ENCODE measurements at places on chromosomes 5 and 9.

DNA sequence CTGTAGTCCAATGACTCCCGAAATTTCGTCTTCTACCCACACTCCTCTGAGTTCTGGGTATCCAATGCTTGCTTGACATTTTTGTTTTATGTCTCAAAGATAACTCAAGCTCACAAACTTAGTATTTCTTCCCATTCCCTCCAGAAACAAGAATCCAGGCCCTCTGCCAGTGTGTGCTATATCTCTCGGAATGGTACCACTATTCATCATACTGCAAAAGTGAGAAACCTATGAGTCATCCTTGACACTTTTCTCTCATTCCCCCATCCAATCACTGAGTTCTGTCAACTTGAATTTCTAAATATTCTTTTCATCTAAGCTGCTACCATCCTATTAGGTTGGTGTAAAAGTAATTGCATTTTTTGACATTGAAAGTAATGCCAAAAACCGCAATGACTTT lies 9.8 kb downstream of the SLC12A2 start:
- no peak for DNase-seq

- no peak for DNase-seq
Measured at GRCh38 chr9:130860458-130861316, 25.6 kb downstream of the ABL1 start.

DNA sequence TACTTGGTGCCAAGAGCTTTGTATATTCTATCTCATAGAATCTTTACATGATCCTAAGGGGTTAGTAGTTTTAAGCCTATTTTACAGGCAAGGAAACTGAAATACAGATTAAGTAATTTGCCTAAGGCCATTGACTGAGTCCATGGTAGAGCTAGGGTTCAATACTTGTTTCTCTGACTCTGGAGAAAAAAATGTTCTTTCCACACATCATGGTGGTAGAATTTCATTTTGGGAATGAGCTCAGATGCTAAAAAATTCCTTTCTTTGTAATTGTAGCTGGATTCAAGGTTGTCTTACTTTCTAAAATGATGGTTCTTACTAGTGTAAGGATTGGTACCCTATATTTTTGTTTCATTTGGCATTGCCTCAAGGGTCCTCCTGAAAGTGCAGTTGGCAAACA lies 86.0 kb downstream of the ANKRD55 start:
- DNase-seq: no peak

GRCh38 chr5:54115735-54116403 lies 194.5 kb downstream of the ARL15 start:
- DNase-seq: no peak

- peak; percentile 76 for DNase-seq
Measured at GRCh38 chr5:66306105-66306843, 162.2 kb downstream of the SREK1 start.

DNA sequence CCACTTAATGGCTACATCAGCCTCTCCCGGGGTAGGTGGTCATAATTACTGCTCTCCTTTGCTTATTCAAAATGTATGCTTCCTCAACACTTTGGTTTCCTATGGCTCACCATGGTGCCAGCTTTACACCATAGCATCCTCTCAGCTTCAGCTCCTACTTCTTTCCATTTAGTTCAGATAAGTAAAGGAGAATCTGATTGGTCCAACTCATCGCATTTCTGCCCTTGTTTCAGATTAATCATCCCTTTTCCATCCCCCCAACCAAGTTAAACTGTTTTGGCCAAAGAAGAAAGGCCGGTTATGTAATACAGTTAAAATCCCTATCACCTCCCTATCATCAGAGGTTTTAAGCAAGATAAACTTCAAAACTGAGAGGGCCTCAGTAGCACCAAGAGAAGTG lies 130.5 kb downstream of the CETN3 start:
- no peak for DNase-seq

DNA sequence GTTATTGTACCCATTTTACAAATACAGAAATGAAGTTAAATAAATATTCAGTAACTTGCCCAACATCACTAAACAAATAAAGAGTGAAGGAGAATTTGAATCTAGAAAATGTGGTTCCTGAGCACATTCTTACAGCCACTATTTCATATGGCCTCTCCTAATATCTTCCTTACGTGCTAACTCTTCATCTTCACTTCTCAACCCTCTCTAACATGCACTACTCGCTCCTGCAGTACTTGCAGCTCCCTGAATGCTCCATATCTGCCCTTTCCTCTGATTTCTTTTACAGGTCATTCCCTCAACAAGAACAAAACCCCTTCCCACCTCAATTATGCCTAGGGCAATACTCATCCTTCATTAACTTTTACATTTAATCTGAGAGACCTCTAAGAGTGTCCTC lies 711.5 kb downstream of the CETN3 start:
- no peak for DNase-seq

DNA sequence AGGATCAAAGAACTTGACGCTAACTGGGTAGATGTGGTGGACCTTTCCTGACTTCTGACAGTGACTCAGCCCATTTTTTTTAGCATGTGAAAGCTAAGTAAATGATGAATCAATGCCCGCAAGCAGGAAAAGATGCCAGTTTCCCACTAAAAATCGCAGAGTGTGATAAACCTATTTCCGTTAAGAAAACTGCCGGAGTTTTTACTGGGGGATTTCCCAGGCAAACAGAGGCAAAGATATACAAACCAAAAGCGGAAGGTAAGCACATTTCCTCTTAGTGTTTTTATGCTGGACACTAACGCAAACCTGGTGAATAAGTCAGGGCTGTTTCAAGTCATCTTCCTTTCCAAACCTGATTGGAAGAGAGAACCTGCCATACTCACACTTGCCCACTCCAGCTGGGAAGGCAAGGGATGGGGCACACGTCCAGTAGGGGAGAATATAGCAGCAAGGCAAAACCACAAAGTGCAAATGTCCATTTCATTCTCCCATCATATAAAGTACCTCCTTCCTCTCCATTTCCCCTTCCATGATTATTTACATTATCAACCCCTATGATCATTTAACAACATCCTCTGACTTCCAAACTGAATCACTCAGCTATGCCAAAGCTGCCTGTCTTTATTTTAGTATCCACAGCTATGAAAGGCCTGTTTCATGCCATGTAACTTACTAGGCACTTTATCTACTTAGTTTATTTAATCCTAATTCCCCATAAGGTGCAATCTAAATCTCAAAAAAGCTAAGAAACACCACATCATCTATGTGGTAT lies 349.7 kb upstream of the RFX3 start:
- peak; percentile 35 for DNase-seq

GRCh38 chr5:90941002-90941720 lies 382.6 kb downstream of the ADGRV1 start:
- DNase-seq: no peak

GRCh38 chr5:79547429-79547822 lies 33.5 kb upstream of the HOMER1 start:
- no peak for DNase-seq

DNA sequence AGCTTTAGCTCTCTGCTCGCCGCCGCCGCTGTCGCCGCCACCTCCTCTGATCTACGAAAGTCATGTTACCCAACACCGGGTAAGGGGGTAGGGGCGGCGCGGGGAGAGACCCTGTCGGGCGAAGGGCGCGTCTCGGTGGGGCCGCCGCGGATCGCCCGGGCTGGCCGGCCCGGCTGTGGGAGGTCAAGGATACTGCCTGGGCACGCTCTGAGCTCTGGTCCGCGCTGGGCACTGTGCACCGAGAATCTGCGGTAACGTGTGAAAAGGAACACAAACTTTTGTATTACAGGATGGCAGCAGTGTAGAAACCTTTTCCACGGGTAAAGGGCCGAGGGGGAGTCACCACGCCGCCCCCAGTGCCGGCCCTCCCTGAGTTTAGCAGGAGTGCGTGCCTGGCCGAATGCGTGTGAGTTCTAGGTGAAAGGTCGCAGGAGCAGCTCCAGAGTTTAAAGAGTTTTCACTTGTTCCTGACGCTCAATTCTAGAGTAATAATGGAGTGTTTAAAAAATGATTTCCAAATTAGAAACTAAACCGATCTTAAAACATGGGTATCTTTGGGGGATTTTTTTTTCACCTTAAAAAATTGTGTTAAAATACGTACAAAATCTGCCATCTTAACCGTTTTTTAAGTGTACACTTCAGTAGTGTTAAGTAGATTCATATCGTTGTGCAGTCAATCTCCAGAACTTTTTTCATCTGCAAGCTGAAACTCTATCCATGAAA lies at the start of gene HSDL2:
Gene HSDL2 (plus strand): TSS at position 7 of the 723 bp plus-strand sequence. CDS start 56 bp downstream, at position 63.
- DNase-seq: peak; percentile 9

GRCh38 chr5:83687124-83687619 lies 33.5 kb downstream of the HAPLN1 start:
- DNase-seq: no peak

DNA sequence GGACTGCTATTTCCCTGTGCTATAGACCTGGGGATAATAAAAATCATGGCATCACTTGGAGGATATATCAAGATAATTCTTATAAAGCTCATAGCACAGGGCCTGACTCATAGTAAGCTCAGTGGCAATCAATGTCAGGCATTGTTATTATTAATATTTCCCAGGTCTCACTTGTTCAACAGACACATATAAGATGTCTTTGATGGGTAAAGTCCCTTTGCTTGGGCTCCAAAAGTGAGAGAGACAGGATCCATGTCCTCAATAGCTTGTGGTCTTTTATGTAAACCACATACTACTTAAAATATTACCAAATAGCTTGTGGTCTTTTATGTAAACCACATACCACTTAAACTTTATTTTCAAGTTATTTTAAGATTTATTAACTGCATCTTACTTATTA lies 11.2 kb downstream of the SH3RF2 start:
- no peak for DNase-seq

GRCh38 chr5:117160391-117160790 lies 585.8 kb upstream of the SEMA6A start:
- no peak for DNase-seq

GRCh38 chr9:21267485-21268346 lies 27.9 kb upstream of the IFNA14 start:
- DNase-seq: peak; percentile 5

DNA sequence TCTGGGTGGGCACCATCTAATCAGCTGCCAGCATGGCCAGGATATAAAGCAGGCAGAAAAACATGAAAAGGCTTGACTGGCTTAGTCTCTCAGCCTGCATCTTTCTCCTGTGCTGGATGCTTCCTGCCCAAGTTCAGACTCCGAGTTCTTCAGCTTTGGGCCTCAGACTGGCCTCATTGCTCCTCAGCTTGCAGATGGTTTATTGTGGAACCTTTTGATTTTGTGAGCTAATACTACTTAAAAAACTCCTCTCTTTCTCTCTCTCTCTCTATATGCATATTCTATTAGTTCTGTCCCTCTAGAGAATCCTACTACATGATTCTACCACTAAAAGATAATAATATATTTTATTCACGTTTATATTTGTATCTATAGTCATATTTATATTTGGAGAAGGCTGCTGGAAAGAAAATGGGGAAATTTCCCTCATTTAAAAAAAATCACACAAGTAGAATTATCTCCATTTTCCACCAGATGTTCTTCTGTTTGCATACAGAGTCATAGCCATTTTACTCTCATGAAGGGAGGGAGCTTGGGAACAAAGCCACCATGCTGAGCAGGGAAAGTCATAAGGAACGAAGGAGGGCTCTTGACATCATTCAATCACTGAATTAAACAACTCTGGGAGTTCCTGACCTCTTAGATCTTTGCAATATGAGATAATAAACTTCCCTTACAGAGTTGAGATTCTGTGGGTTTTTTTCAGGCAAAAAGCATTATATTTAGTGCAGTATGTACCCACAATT lies 1137.4 kb upstream of the CDH18 start:
- no peak for DNase-seq

- no peak for DNase-seq
Measured at GRCh38 chr5:180787711-180788431, 14.7 kb downstream of the MGAT1 start.

GRCh38 chr5:52626312-52626711 lies 161.4 kb upstream of the ITGA1 start:
- no peak for DNase-seq

- DNase-seq: no peak
Measured at GRCh38 chr5:176188085-176188484, 50.1 kb upstream of the SIMC1 start.

DNA sequence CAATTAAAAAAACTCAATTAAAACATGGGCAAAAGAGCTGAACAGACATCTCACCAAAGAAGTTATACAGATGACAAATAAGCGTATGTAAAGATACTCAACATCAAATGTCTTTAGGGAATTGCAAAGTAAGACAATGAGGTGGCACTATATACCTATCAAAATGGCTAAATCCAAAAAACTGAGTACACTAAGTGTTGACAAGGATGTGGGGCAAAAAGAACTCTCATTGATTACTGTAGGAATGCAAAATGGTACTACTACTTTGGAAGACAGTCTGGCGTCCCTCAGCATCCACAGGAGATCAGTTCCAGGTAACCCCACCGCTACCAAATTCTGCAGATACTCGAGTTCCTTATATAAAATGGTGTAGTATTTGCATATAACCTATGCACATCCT lies 198.1 kb downstream of the DAB2IP start:
- no peak for DNase-seq

DNA sequence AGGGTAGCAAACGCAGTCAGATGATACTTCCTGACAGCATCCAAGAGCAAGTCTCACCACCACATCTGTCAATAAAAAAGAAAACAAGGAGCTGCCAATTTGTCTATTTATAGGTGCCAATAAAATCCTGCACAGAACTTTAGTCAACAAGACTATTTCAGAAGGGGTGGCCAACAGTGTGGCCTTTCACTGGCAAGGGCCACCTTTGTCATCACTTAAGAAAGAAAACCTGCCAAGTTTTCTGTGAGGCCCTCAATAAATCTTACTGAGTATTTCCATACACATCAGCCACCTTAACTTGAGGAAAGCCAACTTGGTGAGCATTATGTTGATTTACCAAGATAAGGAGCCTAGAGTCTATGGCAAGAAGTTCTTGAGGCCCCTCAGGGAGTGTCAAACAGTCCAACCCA lies 312.3 kb downstream of the ENC1 start:
- no peak for DNase-seq

- no peak for DNase-seq
Measured at GRCh38 chr9:80492221-80492620, 920.5 kb downstream of the TLE4 start.

DNA sequence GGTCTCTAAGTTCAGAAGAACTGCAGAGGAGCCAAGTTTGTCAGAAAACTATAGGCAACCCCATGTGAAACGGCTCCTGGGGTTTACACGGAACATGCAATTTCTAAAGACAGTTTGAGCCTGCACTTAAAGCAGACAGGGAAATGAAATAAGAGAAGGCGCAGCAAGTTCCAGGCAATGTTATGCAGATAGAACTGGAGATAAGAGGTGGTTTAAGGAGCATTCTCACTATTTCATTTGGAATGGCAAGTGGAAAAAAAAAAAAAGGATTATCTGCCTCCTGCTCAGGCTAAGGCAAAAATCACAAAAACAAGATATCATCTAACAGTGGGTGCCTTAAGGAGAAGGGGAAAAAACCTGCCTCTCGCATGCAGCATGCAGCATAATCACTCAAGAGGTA lies 2252.4 kb downstream of the MAT2B start:
- no peak for DNase-seq

- DNase-seq: no peak
Measured at GRCh38 chr5:2465383-2465782, 286.1 kb downstream of the IRX2 start.

DNA sequence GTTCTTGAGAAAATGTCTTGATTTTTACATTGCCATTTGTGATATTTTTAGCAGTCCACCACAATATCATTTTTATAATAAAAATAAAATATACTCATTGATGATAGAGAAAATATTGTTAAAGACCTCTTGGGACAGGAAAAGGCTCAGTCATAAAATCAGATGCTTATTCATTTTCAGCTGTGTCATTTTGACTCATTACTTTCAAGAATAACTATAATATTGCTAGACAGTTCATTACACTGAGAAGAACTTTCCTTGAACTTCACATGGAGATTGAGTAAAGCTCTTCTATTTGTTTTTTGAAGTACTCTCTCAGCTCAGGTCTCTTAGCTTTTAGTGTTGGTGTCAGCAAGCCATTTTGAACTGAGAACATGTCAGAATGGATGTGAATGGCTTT lies 8.5 kb upstream of the MEIKIN start:
- no peak for DNase-seq

Data from inflammatory macrophage treated with lipopolysaccharide for 1 hour (primary cell).